ENCODE measurements at places on chromosomes 11 and 22.
A peak's percentile ranks its signal among the peaks of the same experiment; 100 is the strongest.

DNA sequence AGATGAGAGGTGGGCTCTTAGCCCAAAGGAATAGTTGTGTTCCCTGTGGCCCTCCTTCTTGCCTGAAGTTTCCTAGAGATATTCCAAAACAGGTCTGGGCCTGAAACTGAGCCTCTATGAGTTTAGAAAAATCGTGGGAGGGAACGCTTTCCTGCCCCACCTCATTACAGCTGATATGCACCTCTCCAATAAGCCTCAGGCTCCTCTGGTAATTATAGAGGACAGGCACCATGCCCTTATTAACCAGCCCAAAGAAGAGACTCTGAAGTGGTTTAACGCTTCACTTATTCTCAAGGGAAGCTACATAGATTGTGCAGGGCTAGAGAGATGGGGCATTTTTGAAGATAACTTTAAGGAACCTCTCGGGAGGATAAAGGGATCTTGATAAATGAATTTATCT is 3.4 kb upstream of the MPZL2 start:
- no peak for DNase-seq

DNA sequence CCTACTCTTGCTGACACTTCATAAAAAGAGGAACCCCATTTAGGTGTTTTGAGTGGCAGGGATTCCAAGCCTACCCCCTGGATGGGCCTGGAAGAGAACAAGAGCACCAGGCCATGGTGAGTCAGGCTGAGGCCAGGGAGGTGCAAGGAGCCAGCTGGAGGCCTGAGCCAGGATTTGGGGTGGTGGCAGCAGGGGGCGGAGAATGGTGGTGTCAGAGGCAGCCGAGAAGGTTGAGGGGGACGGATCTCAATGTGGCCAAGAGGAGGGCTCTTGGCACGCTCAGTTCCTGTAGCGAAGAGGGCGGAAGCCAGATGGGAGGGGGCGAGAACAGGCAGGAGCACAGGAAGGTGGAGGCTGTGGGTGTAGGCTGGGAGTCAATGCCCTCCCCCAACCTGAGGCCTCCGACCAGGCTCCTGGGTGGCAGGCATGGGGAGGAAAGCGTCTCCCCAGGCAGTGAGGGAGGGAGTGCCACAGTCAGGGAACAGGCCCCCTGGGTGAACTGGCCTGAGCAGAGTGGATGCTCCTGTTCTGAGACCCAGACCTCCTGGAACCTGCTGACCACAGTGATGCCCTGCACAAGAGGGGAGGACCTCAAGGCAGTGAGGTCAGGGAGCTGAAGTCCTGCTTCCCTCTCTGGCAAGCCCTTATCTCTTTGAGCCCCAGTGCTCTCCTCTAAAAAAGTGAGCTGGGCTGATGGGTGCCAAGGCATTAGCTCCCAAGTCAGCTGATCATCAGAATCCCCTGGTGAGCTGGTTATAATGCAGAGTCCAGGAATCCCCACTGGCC is 13.9 kb downstream of the RTN4RL2 start:
- DNase-seq, result no peak

DNA sequence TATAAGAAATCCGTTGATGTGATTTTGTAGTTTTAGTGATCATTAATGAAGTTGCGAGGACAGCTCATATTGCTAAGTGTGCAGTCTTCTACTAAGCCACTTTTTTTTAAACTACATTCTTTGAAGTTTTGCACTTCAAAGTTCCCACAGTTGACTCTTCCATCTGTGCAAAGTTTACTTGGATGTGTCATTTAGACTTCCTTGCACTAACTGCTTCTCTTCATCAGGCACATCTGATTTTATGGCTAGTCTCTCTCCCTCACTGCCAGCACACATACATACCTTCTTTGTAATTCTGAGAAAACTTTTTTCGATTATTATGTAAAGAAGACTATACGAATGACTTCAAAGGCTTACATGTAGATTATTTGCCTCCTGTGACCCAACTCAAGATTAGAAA is 250.0 kb downstream of the DYNC2H1 start:
- no peak for DNase-seq

DNA sequence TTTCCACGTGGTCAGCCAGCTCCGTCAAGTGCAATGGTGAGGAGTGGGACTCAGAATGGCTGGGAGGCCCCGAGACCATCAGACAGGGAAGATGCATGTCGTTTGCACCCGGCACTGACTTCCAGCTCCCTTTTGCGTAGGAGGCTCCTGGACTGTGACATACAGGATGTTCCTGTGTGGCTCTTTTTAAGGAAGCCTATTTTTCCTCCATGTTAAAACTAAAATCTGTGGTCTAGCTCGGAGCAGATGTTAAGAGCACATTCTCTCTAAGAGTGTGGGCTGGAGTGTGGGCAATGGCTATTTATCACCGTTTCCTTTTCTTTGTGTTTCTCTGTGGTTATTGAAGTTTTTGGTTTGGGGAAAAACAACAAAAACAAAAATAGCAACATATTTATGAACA is 40.9 kb upstream of the AMPD3 start:
- no peak for DNase-seq

DNA sequence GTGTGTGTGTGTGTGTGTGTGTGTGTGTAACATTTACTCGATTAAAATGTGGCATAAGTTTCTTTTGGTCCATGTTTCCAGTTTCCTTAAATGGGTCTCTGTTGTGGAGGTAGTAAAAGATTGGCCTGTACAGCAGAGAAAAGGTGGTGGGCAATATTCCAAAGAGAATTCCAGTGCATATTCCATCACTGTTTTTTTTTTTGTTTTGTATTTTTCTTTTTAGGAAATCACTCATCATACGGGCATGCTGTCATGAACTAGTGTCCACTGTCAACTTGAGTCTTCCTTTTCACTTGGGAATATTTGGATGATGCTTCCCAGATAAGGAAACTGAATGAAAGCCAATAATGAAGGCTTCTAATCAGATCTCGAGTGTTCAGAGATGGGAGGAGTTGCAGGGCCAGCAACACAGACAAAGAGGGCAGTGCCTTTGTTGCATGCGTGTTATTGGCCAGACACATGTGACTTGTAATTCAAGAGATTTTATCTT is 95.2 kb upstream of the PDGFD start:
- no peak for DNase-seq

- peak; percentile 78 for DNase-seq
Observed at GRCh38 chr22:19962246-19962908, 20.8 kb upstream of the TXNRD2 start.

DNA sequence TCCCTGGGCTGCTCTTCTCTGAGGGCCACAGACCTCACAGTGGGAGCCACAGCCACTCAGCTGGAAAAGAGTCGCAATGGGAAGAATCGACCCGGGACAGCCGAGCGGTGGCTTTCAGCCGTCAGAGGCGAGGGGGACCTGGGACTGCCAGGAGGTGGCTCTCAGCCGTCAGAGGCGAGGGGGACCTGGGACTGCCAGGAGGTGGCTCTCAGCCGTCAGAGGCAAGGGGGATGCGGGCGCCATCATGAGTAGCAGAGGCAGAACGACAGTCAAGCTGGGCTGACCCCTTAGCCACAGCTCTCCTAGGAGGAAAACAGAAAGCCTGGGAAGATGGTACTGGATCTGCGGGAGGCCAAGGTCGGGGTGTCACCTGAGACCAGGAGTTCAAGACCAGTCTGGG is 14.9 kb upstream of the MUC2 start:
- DNase-seq, result no peak

DNA sequence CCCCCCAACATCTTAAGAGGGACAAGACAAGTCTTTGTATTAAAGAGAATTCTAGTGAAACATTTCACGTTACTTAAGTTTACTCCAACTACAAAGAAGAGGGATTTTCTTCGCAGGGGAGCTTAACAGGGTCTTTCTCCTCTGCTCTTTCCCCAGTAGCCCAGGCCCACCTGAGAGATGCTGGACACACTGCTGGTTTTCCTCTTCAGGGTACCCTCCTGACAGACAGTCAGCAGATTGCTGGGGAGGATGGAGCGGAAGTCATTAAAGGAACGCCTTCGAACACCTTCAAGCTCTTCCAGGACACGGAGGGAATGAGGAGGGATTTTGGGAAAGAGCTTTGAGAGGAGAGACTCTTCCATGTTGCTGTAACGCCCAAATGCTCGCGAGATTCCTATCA is 39.1 kb downstream of the PI4KA start:
- no peak for DNase-seq

DNA sequence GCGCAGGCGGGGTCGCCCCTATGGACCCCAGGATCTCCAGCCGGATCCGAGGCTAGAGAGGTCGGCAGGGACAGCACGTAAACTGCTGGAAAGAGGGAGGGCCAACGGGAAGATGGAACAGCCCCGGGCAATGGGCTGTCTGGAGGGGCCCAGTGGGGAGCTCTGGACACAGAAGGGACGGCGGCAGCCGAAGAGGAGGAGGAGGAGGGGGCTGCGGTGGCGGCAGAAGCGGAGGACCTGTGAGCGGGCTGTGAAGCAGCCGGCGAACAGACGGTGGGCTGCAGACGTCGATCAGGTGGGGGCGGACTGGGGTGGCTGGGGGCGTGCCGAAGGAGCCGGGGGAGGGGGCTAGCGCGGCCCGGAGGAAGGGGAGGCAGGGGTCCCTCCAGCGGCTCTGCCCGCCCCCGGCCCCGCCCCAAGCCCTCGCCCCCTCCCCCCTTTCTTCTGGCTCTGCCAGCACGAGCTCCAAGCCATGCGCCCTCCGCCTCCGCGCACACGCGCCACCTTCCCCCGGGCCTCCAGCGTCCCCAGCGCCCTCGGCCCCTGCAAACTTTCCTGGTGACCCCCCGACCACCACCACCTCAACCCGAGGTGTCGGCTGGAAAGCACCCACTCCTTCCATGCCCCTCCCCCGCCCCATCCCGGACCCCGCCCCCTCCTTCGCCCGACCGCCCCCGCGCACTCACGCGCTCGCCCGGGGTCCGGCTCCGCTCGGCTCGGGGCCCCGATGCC is 432 bp downstream of the TNKS1BP1 start:
- DNase-seq, result peak; percentile 68

DNA sequence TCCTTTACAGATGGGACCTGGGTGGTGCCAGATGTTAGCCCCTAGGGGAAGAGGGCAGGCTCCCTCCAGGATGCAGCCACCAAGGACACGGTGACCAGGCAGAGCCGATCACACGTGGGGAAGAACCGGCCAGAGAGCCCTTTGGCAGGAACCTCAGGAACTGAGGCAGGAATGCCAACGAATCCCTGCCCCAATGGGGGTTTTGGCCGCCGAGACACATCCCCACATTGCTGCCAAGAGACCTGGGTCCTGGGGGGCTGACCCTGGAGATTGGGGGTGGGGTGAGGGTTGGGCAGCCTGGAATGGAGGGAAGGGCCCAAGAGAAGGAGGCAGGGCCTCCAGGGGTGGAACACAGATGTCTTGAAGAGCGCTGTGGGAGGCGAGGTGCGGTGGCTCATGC is 28.7 kb upstream of the LMO1 start:
- DNase-seq, result no peak

GRCh38 chr11:117702946-117703598 is 93.9 kb downstream of the DSCAML1 start:
- no peak for DNase-seq

- DNase-seq, result no peak
Observed at GRCh38 chr11:18934195-18934814, 4.9 kb downstream of the MRGPRX1 start.

DNA sequence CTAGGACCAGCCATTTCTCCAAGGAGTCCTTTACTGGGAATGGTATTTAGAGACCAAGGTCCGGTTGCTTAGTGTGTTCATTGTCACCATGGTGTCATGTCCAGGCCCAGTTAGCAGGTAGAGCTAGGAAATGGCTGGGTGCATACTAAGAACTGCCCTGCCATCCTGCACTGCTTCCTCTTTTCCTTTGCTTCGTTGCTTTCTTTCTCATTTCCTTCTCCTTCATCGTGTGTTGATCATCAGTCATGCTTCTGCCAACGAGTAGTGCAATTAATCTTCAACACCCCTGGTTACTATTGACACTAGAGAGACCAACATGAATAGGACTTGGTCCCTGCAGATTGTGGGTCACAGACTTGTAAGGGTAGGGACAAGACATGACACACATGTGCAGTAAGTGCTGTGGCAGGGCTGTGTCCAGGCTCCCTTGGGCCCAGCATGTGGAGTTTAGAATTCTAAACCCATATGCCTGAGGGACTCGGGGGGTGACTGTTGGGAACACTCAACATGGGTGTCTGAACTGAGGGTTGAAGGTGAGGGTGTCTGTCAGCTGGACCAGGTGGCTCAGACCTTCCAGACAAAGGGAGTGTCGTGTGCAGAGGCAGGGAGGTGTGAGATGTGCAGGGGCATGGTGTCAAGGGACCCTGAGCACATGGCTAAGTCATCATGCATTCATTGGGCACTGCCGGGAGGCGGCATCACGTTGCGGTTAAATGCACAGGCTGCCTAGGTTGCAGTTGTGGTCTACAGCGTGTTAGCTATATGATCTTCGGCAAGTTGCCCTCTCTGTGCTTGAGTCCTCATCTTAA is 42.6 kb downstream of the ST14 start:
- DNase-seq, result no peak

- DNase-seq, result no peak
Observed at GRCh38 chr11:62402226-62402959, 16.4 kb upstream of the SCGB1A1 start.

DNA sequence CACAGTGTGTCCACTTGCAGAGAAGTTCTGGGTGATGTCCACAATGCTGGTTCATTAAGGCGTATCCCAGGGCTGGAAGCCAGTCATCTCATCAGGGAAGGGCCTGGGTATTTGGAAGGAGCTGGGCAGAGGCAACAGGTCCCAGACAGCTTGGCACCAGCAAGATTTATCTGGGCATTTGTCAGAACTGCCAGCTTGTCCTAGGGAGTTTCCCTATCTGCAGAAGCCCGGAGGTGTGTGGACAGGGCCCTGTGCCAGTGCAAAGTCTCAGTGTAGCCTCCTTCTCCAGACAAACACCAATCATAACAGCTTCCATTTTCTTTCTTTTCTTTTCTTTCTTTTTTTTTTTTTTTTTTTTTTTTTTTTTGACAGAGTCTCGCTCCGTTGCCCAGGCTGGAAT is 125.3 kb upstream of the TIMP3 start:
- DNase-seq, result no peak

DNA sequence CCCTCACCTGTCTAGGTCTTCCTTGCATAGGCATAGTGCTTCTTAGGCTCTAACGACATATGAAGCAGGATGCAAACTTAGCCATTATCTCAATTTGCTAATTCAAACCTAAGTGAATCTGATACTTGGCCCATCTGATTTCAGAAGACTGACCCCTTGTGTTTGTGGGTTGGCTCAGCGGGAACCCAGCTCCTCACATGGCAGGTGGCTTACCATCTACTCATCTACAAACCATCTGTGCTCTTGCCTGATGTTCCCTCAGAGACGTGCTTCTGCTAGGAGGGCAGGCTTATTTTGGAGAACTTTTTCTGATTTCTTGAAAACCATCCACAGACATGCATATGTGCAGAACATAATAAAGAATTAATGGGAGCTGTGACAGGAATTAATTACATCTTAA is 15.2 kb downstream of the ELMOD1 start:
- no peak for DNase-seq

DNA sequence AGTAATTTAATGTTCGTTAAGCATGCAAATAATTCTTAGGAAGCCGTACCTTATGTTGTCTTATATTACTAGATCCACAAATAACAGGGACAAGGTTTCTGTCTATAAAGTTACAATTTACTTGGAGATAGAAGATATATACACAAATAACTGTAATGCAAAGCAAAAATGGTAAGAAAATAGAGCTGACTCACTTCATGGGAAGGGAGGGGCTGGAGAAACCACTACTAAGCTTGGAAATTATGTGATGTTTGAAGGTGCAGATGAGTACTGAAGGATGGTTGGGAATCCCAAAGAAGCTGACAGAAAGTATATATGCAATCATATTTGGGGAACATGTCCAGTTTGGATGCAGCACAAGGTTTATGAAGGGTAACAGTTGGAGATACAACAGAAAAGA is 4.0 kb downstream of the NPAT start:
- no peak for DNase-seq

Measured in NCI-H2171 (cell line).